ENCODE measurements at places on chromosomes 11 and 22.

GRCh38 chr22:23012081-23012622 lies 58.2 kb upstream of the GNAZ start:
- DNase-seq = no peak

DNA sequence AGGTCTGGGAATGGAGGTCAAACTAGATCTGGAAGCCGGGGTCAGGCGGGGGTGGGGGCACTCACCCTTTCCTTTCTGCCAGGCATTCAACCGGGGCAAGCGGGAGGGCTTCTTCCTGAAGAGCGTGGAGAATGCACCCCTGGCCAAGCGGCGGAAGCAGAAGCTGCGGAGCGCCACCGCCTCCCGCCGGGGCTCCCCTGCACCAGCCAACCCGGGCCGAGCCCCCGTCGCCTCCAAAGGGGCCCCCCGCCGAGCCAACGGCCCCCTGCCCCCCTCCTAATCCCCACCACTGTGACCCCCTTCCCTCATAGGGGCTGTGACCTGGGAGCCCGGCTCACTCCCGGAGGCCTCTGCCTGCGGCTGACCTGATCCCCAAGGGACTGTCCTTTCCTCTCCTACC lies 12.2 kb downstream of the RPS6KA4 start:
- DNase-seq = no peak

DNA sequence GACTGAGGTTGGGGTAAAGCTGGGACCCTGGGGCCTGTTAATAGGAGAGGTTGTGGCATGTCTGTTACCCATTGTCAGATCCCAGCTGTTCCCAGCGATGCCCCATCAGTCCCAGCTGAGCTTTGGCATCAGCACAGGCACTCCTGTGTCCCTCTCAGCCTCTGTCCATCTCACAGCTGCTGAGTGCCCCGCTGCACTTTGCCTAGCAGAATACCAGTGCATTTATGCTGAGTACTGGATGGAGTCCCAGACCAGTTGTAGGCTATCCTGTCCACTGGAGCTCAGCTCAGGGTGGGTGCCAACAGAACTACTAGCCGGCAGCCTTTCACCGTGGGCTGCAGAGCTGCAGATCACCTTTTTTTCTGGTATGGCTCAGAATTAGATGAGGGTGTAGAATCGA lies 9.9 kb downstream of the FXYD6 start:
- DNase-seq = no peak

DNA sequence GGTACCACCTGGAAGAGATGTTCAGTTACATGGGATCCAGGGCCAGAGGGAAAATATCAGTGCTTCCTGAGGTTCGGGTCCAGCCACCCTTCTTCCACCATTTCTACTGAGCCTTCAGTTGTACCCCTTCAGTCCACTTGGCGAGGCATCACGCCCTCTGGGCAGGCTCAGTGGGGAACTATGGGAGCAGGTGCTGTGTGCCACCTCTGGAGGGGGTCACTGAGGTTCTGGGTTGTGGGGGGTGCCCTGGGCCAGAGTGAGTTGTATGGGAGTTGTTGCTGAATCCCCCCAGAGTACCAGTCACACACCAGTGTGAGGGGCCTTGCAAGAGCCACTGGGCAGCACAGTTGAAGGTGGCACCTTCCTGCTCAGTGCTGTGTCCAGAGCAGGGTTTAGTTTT lies 2.7 kb upstream of the SREBF2 start:
- no peak for DNase-seq

DNA sequence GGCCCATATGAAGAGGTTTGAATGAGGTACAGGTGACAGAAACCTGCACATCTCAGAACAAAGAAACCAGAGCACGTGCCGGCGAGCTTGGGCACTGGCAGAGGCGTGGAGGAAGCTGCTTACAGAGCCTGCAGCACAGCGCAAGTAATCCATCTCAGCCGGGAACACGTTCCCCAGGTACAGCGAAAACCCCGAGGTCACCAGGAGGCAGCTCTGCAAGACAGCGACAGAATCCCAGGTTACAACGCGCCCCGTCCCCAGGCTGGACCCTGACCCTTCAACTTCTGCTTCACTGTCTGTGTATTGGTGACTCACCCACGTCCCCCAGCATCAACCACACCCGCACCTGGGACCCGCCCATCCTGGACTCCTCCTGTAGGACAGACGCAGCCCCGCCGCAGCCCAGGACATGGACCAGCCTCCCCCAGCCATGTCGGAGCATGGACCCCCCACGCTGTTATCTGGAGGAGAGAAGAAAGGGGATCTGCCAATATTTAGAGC lies 2.2 kb downstream of the MLC1 start:
- no peak for DNase-seq

DNA sequence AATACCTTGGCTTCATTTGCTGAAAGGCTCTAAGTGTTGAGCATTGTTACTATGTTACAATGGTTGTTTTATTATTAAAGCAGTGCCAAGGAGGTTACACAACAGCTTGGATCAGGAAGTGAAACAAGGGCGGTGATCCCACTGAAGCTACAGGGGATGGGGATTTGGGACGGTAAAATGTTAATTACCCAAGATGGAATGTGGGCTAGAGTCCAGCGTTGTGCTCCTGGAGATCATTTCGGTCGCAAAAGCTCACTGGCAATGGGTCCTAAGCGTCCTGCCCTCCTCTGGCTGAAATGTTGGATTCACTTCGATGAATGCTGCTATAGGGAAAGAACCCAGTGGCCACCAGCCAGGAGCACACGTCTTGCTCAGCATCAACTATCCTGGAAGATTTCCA lies 48.3 kb downstream of the FAM83F start:
- DNase-seq = no peak

DNA sequence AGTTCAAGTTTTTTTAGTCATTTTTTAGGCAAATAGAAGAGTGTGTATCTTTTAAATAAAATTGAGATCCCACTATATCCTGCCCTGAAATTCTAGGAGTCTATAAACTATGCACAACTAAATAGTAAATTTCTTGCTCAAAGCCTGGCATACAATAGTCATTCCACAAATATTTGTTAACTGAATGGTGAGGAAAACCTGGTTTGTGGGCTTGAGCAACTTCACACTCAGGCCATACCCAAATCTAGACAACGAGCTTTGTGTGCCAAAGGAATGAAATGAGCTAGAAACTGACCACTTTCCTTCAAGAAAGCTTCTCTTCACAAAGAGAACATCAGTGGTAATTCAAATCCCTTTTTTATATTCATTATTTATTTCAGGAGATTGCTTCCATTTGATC lies 39.6 kb upstream of the AMOTL1 start:
- DNase-seq = no peak

GRCh38 chr11:128603752-128604414 lies 16.5 kb upstream of the ETS1 start:
- DNase-seq = no peak

DNA sequence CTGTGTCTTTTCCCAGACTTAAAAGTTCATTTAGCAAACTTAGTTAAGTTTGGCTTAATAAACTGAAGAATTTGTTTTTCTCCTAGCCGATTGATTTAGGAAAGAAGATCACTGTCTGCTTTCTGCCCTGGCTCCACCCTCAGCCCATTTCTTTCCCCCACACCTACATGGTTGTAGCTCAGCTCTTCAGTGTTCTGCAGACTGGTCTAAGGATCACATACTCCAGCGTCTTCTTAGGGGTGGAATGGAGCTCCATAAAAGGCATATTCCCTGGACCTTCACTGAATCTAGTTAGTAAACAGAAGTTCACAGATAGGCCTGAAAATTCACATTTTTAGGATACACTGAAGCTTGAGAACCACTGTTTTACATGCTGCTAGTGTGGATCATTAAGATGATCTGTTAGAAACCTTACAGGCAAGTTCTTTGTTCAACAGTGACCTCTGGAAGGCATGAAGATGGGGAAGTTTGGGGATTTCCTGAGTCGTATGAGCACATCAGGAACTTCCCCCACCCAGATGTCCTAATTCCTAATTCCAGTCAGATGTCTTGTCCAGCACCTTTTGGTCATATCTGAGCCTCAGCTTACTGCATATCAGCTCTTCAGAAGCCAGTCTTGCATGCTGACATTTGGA lies 16.8 kb downstream of the PIWIL4 start:
- no peak for DNase-seq

- no peak for DNase-seq
Measured at GRCh38 chr11:95371153-95371552, 140.2 kb upstream of the SESN3 start.

DNA sequence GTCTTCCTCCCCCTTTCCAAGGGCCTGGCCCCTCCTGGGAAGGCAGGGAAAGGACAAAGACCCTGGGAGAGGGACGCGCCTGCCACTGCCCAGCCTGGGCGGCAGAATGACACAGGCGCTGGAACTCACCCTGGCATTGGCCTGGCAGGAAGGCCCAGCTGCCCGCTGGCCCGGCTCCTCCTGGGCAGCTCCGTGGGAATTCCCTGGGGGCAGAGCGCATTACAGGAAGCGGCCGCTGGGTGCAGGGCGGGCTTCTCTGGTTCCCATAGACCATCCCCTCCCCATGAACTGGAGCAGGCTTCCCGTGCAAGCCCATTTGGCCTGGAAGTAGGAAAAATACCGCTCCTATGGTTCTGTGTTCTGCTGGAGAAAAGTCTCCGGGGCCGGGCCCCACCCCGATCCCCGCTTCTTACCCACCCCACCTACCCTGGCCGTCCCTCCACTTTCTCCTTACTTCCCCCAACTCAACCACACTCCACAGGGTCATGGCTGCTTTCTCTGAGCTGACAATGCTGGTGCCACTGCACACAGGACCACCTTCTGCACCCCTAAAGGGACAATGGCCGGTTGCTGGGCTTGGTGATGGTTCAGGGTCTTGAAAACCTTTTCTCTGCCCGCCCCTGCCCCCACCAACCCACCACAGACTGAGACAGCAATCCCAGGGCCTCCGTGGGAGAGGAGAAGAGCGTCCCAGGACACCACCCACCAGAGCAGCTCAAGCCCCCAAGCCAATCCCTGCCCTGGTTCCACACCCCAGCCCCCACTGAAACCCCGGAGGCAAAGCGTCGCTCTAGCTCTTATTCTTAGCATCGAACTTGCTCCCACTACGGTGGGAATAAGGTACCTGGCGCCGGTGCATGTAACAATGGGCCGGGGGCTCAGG lies 58.9 kb downstream of the LINC01488 start:
- no peak for DNase-seq

- no peak for DNase-seq
Measured at GRCh38 chr11:40328890-40329614, 1130.4 kb downstream of the LRRC4C start.

DNA sequence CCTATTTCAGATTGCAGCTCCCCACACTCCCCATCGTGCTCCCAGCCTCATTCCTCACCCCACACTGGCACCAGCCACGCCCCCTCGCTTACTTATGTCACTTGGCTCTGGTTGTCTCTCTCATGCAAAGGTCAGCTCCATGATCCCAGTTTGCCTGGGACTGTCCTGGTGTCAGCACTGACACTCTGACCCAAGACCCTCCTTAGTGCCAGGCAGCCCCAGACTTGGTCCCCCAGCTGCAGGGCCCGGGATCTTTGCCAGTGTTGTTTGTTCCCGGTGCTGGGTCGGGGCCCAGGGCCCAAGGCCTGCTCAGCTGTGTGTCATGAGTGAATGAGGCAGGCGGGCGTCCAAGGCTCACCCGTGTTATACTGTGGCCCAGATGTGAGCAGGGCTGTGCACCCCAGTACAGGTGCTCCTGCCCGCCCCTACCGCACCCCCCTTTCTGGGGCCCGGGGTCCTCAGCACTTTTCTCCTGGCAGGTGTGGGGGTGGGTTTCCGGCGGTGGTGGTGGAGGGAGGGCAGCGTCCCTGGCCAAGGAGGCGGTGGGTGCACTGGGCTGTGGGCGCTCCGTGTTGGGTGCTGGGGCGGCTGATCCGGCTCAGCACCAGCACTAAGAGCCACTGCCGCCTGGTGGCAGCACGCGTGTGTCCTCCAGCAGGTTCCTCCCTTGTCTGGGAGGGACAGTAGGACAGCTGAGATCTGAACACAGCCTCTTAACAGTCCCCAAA lies 19.5 kb downstream of the IL17REL start:
- peak; percentile 74 for DNase-seq

DNA sequence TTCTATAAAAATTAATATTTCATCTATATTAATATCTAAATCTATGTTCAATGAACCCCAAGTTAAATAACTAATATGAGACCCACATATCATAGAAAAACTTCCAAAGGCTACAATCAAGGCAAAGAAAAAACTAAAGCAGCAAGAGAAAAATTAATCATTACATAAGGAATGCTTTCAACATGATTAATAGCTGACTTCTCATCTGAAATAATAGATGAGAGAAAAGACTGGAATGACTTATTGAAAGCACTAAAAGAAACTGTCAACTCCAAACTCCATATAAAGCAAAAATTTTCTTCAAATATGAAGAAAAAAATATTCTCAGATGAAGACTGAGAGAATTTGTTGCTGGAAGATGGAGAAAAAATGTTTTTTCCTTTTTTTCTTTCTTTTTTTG lies 13.0 kb downstream of the TRIM5 start:
- DNase-seq = no peak

- no peak for DNase-seq
Measured at GRCh38 chr11:11336664-11337063, 16.4 kb downstream of the CSNK2A3 start.

DNA sequence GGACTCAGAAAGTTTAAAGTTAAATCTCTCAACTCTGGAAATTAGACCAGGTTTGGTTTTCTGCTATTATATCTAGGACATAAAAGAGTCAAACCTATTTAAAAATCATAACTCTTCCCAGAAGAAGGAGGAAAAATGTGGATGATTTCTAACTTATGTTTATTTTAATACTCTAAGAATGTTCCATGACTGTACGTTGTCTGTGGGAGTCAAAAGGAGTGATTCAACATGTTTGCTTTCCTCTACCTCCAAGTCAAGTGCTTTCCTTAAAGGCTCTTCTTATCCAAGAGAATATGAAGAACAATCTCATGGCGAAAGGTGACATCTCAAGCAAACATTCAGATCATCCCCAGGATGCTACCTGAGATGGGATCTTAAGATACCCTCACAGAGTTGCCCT lies 21.6 kb downstream of the OR51E1 start:
- DNase-seq = no peak

DNA sequence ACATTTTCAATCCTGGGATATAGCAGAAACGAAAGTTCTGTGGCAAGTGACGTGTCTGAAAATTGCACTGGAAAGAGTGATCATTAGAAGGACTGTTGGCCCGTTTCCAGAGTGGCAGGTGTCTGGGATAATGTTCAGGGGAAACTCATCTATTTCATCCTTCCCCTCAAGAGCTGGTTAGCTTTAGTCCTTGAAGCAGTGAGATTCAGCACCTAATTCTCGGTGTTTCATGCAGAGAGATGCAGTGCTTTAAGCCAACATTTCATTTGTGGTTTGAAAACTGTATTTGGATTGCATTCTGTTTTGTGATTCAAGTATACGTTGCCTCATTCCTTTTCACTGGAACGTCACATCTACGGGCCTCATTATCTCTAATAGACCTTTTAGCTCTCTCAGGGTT lies 205.0 kb upstream of the RAG2 start:
- DNase-seq = no peak

GRCh38 chr11:122923302-122923701 lies 40.7 kb downstream of the JHY start:
- no peak for DNase-seq

- DNase-seq = no peak
Measured at GRCh38 chr11:92269021-92269420, 44.4 kb downstream of the FAT3 start.

- no peak for DNase-seq
Measured at GRCh38 chr11:121800731-121801393, 315.2 kb downstream of the BLID start.
